ENCODE measurements at places on chromosomes 5 and 9.
A peak's percentile ranks its signal among the peaks of the same experiment; 100 is the strongest.

DNA sequence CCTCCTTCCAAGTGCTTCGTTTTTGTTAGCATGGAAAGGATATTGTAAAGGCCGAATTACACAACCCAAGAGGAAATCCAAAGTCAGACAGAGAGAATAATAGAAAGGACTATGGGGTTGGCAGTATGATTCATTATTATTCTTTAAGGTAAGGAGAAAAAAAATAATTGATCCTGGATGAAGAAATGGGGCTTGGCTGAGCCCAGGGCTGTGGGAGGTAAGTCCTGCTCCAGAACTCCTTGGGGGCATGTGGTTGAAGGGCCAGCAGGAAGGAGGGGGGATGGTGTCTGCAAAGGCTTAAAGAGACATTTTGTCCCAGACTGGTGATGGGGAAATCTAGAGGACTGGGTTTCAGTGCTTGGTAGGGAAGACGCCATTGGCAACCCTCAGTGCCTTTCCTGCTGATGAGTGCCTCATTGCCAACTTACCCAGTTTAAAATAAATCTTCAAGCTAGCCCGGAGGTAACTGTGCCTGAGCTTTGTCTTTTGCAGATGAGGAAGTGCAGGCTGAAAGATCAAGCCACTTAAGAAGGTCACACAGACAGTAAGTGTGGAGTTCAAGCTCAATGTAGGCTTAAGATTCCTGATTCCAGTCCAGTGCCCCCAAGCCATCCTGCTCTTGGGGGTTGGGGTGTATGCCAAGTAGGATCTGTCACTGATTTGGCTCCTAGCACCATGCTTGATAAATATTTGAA lies 30.2 kb downstream of the FOXI1 start:
- no peaks in the 10 kb centered on the region for H3K4me1 ChIP-seq
- no peak for DNase-seq
- no peak overlapping the region for H3K27ac ChIP-seq
- no peaks in the 10 kb centered on the region for H3K36me3 ChIP-seq

DNA sequence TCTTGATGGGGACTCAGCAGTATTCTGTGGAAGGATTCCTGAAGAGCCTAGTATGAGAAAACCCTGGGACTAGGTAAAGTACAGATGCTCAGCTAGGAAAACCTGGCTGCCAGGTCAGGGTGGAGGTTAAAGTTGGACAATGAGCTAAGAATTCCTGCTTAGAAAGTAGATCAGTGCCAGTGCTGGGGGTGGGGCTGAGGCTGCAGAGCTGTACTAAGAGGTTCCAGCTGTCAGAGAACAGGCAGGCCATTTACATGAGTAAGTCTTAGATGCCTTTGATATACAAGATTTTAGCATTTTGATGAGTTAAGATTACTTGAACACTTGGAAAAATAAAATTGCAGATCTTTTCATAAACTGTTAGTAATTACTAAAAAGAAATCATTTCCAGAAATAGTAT lies 332.3 kb upstream of the NUDT12 start:
- H3K27ac ChIP-seq: no peak overlapping the region
- H3K36me3 ChIP-seq: no peaks in the 10 kb centered on the region
- H3K27me3 ChIP-seq: no peaks in the 10 kb centered on the region
- DNase-seq: no peak
- H3K4me3 ChIP-seq: no peak overlapping the region

DNA sequence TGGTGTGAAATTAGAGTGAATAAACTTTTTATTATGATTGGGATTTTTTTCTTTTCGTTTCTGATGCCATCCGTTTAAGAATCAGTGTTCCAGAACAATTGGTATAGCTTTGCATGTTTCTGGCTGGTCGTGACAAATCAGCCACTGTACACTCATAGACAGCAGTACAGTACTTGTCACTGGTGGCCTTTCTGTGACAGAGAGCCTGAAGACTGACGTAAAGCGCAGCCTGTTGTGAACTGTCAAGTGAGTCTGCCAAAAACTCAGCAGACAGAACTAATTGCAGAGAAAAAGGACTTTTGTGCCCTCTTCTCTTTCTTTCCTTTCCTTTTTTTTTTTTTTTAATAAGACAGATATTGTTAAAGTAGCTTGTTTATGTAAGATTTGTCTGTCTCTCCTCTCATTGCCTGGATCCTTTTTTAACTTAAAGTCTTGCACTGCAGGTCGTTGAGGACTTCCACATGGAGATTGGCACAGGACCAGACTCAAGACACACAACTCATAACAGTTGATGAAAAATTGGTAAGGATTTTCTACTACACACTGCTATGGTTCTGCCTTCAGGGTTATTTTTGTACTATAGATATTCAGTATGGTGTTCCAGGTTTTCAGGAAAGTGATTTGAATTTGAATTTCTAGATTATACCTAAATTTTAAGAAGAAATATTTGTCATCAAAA lies 42.7 kb downstream of the NDUFS4 start:
- no peak for DNase-seq
- H3K4me1 ChIP-seq: peaks cover 22% of the 10 kb centered on the region
- no peak overlapping the region for H3K4me3 ChIP-seq
- H3K27me3 ChIP-seq: no peaks in the 10 kb centered on the region
- H3K36me3 ChIP-seq: no peaks in the 10 kb centered on the region
- no peak overlapping the region for H3K27ac ChIP-seq

DNA sequence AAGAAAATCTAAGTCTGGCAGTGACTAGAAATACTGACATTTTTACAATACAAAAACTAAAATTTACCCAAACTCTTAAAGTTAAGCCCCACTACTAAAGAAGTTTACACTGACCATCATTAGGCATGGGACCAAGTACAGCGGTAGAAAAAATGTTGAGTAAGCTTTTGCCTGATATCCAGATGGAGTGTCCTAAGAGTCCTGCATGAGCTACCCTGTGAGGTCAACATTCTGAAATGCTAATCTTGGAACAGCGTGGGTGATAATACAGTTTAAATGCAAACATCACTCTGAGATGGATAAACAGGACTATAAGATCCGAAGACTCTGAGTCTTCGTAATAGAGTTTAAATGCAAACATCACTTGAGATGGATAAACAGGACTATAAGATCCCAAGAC lies 189.7 kb downstream of the DCP2 start:
- DNase-seq: no peak
- no peaks in the 10 kb centered on the region for H3K27me3 ChIP-seq
- H3K4me3 ChIP-seq: no peak overlapping the region
- H3K4me1 ChIP-seq: peaks cover 96% of the 10 kb centered on the region
- peak overlapping the region; percentile 75 for H3K27ac ChIP-seq

- no peaks in the 10 kb centered on the region for H3K4me1 ChIP-seq
- no peak overlapping the region for H3K27ac ChIP-seq
- no peak for DNase-seq
- no peak overlapping the region for H3K4me3 ChIP-seq
- no peaks in the 10 kb centered on the region for H3K36me3 ChIP-seq
These were observed 666.6 kb downstream of the SEMA5A start for GRCh38 chr5:8879248-8879647.

DNA sequence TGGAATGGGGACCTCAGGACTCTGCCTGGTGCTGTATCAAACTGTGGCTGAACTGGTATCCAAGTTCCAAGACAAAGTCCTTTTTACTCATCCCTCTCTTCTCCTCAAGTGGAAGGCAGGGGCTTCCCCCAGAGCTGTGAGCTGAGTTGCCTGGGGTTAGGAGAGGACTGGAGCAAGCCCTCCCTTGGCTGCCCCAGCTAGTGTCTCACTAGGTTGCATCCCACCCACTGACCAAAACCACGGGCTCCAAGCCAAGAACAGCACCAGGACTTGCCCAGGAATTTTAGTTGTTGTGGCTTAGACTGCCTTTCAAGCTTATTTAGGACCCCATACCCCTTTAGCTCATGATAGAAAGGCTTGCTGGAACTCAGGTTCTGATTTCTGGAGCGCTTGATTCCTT lies 158.7 kb upstream of the TNC start:
- H3K36me3 ChIP-seq: no peaks in the 10 kb centered on the region
- no peaks in the 10 kb centered on the region for H3K4me1 ChIP-seq
- no peak for DNase-seq
- no peaks in the 10 kb centered on the region for H3K27me3 ChIP-seq
- H3K27ac ChIP-seq: no peak overlapping the region
- no peak overlapping the region for H3K4me3 ChIP-seq

GRCh38 chr5:132830436-132831094 lies at the start of gene SHROOM1:
TSS of gene SHROOM1 (minus strand) at chr5:132830647. CDS start at chr5:132826140, 4,507 bp downstream.
- no peaks in the 10 kb centered on the region for H3K27me3 ChIP-seq
- H3K4me3 ChIP-seq: peak within 1 kb of the TSS; percentile 88
- DNase-seq: no peak
- peaks cover 5% of the 10 kb centered on the region for H3K36me3 ChIP-seq
- H3K4me1 ChIP-seq: peaks cover 41% of the 10 kb centered on the region
- peak within 1 kb of the TSS; percentile 82 for H3K27ac ChIP-seq

DNA sequence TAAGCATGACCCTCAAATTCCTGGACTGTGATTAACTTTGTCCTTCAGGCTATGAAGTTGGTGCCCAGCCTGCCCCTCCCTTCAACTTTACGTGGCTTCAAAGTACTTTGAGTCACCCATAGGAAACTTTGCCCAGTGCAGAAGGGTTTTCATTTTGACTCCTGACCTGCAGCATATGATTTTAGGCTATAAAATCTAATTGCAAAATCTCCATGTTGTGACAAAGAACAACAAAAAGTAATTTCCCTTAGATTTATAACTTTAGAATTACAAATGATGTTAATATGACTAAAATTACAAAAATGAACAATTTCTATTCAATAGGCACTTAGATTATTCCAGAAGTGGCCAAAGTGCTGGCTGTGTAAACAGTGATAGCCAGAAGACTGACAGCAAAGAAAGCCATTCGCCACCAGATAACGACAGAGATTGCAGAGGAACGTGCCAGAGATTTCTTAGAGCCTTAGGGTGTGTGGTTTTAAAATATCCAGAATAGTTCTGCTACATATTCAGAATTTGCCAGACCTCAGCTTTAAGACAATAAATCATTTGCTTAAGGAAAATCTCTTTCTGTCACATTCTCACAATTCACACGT lies 197.4 kb downstream of the SEMA5A start:
- H3K27me3 ChIP-seq: no peaks in the 10 kb centered on the region
- no peaks in the 10 kb centered on the region for H3K36me3 ChIP-seq
- H3K27ac ChIP-seq: no peak overlapping the region
- no peak for DNase-seq
- peaks cover 25% of the 10 kb centered on the region for H3K4me1 ChIP-seq

GRCh38 chr9:101315112-101315450 lies 69.7 kb downstream of the BAAT start:
- DNase-seq: no peak
- no peaks in the 10 kb centered on the region for H3K4me1 ChIP-seq
- H3K27me3 ChIP-seq: no peaks in the 10 kb centered on the region
- no peaks in the 10 kb centered on the region for H3K36me3 ChIP-seq
- no peak overlapping the region for H3K27ac ChIP-seq

Data from esophagus squamous epithelium (tissue), 5 donors.